ENCODE measurements at places on chromosomes 13 and 19. TPM values are rescaled to one million over a fixed set of nuclear protein-coding genes. Genes with fewer than 3 reads are reported as not detected.
A peak's percentile ranks its signal among the peaks of the same experiment; 100 is the strongest.

- no peak for DNase-seq
Measured at GRCh38 chr13:111184458-111185401, 69.6 kb downstream of the ARHGEF7 start.

DNA sequence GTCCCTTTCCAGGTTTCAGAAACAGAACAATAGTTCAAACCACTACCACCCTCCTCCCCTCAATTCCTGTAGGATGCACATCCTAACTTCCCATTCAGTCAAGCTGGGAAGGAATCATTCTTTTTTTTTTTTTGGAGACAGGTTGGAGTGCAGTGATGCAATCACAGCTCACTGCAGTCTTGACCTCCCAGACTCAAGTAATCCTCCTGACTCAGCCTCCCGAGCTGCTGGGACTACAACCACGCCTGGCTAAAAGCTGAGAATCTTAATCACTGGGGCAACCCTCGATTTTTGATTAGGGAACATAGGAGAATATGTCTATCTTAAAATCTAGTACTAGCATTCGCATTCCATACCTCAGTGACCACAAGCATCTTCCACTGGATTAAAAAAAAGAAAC is 146.2 kb downstream of the ABCC4 start:
- DNase-seq, result no peak

DNA sequence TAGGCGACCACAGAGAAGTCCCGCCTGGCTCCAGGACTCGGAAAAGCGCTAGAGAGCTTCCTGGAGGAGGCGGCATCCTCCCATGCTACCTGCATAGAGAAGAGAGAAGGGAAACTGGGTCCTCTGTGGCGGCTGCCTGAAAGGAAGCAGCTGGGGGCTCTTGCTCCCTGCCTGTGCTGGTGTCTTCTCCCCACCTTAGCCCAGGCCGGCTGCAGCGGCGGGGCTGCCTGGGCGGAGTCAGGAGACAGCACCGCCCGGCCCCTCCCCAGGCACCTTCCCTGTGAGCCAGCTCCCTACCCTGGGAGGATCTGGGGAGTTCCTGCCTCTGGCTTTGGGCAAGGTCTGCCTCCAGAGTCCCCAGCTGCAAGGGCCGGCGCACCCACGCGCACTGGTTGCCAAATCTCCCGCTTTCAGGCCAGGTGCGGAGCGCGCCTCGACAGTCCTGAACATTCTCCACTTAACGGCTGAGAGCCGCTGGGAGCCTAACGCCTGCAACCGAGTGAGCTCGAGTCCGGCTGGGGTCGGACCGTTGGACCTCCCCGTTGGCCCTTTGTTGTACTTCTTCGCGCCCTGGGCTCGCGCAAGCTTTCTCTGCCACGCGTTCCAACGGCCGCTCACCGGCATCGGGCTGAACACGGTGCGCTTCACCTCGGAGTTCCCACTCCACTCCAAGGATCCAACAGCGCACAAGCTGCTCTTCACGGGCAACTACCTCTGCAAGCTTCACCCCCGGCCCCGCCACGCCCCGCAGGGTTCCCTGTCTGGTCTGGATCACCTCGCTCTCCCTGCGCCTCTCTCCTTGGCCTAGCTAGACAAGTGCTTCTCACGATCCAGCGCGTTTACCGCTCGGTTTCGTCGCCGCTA is 21.8 kb upstream of the ZNF30 start:
- no peak for DNase-seq

GRCh38 chr13:20137875-20138274 is 23.0 kb downstream of the GJA3 start:
- no peak for DNase-seq

GRCh38 chr13:109745060-109745459 is 41.3 kb downstream of the IRS2 start:
- no peak for DNase-seq

DNA sequence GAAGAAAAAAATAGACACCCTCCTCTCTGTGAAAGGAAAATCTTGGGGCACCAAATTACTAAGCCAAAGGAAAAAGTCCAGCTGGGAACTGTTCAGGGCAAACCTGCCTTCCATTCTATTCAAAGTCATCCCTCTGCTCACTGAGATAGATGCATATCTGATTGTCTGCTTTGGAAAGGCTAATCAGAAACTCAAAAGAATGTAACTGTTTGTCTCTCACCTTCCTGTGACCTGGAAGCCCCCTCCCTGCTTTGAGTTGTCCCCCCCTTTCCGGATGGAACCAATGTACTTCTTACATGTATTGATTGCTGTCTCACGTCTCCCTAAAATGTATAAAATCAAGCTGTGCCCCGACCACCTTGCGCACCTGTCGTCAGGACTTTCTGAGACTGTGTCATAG is 216.0 kb upstream of the SOX1 start:
- DNase-seq, result no peak

DNA sequence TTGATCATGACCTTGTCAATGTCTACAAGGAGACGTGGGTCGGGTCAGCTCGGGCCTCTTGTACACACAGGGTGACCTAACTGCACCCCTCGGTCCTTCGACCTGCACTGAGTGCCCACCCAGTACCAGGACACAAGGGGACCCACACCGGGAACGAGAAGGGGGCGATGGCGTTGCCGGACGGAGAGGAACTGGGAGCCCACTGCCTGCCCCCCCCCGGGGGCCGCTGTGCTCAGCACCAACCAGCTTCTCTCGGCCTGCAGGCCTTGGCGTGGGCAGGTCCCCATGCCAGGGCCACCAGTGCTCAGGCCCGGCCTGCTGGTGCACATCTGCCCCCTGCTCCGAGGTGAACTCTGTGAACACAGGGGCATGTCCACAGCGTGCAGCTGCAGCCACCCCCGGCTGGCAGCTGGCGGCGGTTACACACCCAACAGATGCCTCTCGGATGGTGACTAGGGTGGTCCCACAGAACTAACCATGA is 14.1 kb downstream of the CFD start:
- peak; percentile 79 for DNase-seq

GRCh38 chr13:25501231-25501630 is 129.5 kb downstream of the ATP8A2 start:
- DNase-seq, result no peak

GRCh38 chr13:43558939-43559338 is 227.8 kb downstream of the ENOX1 start:
- DNase-seq, result no peak

GRCh38 chr13:27375686-27376326 is 48.6 kb upstream of the GTF3A start:
- DNase-seq, result no peak

GRCh38 chr13:24683838-24684599 is 3.8 kb downstream of the ATP12A start:
- no peak for DNase-seq

GRCh38 chr13:73911361-73911760 is 222.8 kb downstream of the KLF12 start:
- DNase-seq, result no peak

DNA sequence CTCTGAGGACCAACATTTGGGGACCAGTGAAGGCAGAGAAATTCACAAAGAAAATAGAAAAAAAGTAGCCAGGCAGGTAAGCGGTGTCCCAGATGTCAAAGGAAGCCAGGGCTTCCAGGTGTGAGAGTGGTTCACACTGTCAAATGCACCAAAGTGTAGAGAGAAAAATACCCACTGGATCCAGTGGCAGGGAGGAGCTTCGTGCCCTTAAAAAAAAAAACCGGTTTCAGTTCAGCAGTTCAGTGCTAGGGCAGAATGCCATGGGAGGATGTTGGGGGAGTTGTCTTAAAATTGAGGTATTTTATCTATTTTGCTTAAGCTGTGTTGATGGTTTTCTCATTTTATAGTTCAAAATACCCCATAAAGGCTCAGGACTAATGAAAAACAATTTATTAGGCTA is 47.8 kb upstream of the C1QTNF9 start:
- no peak for DNase-seq

- DNase-seq, result no peak
Measured at GRCh38 chr13:49053906-49054305, 78.2 kb downstream of the FNDC3A start.

DNA sequence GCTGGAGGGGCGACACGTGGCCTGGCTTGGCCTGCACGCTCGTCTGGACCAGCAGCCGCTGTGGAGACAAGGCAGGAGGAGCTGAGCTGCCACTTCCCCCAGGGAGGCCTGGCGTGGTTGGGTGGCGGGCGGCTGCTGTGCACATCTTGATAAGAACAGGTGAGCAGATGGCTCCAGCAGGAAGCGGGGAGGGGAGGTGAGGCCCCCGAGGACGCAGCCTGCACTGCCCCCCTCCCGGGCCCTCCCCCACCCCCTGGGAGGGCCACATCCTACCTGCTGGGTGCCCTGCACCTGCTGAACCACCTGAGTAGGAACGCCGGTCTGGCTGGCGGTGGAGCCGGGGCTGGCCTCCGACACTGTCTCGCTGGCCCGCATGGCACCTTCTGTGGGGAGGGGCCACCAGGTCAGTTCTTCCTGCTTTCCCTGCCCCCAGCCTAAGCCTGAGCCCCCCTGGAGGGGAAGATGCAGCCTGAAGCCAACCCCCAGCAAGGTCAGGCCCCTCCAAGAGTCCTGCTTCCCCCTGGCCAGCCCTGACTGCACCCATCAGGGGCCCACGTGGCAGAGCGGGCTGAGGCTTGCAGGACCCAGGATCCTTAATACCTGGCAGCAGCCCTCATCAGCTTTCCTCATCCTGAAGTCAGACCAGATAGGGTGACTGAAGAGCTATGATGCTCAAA is 22.8 kb downstream of the RFX1 start:
- no peak for DNase-seq

DNA sequence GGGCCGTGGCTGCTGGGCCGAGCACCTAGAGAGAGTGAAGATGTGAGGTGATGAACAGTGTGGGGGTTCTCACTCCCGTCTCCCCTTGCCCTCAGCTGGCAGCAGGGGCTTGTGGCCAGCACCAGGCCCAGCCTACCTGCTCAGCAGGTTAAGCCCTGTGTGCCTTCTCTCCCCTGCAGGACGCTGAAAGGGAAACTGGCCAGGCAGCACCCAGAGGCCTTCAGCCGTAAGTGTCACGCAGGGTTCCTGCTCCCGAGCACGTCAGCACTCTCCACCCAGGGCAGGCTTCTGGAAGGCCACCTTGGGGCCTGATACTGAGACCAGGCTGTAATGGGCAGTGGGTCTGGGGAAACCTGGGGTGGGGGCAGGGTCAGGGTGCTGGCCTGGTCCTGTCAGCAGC is 4.7 kb upstream of the UBA52 start:
- DNase-seq, result no peak

DNA sequence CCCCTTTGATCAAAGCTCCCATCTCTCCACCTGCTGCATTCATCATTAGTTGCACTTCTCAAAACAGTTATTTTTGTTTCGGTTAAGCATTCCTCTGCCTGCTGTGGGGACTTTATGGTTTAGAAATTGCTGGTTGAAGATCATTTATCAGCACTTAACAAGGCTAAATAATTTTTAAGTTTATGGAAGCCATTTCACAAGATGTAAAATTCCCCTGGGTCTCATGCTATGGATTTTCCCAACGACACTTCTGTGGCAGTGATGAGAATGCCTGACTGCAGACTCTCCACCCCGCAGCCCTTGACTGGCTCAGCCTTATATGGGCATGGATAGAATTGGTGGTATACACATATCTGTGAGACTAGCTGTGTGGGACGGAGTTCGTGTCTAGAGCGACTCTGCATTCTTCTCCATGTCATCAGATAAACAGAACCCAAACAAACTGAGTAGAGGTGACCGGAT is 52.8 kb downstream of the COL4A2 start:
- DNase-seq, result no peak

- no peak for DNase-seq
Measured at GRCh38 chr13:23828866-23829265, 60.3 kb downstream of the MIPEP start.

DNA sequence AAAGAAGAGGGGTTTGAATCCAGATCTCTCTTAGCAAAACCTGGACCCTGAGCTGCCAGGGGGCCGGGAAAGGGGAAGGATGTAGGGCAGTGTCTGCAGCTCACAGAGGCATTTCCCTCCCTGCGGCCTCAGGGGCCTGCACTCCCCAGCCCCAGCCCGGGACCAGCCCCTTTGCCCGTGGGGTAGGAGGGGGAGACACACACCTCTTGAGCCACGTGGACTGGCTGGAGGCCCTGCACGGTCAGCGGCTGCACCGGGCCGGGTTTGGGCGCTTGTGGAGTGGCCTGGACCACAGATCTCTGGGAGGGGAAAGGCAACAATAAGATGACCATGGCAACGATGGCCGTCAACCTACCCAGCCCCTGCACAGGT is 26.9 kb downstream of the RFX1 start:
- no peak for DNase-seq

DNA sequence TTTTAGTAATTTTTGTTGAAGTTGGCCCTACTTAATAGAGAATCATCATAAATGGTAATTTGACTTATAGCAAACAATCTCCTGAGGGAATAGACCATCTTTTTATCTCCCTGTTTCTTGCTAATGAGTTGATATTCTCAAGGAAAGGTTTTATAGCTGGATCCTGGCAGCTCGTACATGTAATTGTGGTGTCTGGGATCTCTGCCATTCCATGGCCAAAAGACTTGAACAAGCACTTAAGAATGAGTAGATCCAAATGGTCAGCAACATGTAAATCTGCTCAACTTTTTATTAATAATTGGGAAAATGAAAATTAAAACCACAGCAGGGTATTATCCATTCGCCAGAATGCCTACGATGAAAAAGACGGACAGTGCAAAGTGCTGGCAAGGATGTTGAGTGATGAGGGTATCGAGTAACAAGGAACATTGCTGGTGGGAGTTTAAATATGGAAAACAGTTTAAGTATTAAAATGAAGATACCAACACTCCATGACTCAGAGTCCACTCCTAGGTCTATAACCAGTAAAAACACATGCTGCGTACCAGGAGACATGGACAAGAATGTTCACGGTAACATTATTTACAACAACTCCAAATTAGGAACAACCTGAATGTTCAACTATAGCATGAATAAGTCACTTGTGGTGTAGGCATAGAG is 5.1 kb upstream of the GPR18 start:
- no peak for DNase-seq

DNA sequence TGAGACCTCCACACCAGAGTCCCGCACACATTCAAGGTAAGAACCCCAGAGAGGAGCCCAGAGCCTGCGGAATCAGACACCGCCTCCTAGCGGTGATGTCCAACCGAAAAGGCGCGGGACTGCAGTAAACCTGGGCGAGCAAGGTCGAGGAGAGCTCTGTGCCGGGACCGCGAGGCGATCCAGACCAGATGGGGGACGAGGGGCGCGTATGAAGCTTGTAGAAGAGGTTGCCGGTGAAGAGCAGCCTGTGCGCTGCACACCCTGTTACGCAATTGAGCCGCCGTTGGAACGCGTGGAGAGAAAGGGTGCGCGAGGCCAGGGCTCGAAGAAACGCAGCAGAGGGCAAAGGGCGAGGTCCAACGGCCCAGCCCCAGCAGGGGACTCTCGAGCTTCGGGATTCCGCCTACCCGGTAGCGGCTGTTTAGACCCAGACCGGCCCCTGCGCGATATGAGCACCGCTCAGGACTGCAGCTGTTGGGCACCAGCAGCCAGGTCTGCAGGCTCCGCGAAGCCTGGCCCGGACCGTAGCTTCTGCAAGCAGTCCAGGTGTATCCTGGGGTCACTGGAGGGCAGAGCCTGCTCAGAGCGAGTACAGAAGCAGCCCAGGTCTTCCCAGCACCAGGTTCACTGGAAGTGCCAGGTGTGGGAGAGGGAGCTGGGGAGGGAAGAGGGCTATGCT is 65.9 kb upstream of the ZNF599 start:
- peak; percentile 83 for DNase-seq

The GRIK5 gene
- 11.3 TPM for total RNA-seq

The SYDE1 gene
- total RNA-seq, result 42.4 TPM

The ZNF486 gene
- total RNA-seq, result 5.0 TPM

The ZNF8 gene
- 5.1 TPM for total RNA-seq

The SRRM5 gene
- 0.23 TPM for total RNA-seq

The ESD gene
- 141 TPM for total RNA-seq

The FGF22 gene
- total RNA-seq, result not detected

The KIR3DL2 gene
- total RNA-seq, result not detected

The OLFM4 gene
- 0.51 TPM for total RNA-seq

The FUT2 gene
- total RNA-seq, result not detected

The HRC gene
- total RNA-seq, result 1.1 TPM

The CEACAM19 gene
- total RNA-seq, result 4.1 TPM

The KLK14 gene
- not detected for total RNA-seq

The CEACAM6 gene
- 0.10 TPM for total RNA-seq

Measured in posterior vena cava (tissue), 2 donors.